Activated CD8-positive, alpha-beta memory T cell treated with anti-CD3 and anti-CD28 coated beads for 1 hour (primary cell): ENCODE measurements at places on chromosomes 3 and 15.

DNA sequence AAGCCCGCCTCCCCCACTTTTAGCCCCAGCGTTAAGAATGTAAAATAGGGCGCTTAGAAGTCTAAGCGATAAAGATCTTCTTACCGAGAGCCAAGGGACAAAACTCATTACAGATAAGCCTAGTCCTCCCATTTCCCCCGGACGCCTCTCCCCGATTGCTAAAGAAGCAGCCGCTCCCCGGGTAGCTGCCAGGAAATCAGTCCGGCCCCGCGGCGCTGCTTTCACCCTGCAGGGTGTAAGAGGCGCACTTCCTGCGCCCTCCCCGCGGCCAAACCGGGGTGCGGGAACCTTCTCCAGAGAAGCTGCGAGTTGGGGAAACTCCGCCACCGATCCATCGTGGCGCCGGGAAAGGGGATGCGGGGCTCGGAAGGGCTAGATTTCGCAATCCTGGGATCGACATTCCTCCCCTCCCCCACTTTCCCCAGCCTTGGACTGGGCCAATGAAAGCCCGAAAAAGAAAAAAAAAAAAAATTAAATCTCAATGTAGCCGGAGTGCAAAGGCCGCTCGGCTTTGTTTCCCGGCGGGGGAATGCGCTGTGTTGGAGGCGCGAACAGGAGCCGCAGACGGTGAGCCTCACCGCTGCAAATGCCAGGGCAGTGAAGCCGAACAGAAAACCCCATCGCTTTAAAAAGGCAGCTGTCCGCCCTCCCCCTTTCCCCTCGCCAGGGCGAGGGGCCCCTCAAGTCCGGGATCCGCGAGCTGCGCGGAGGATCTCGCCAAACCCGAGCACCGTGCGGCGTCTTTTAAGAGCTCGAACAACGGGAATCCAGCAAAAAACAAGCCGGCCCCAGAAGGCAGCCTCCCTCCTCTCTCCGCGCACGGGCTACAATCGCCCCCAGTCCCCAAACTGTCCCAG is 626 bp upstream of the PTPRG start:
- no peak for DNase-seq

- DNase-seq, result no peak
Measured at GRCh38 chr3:101964861-101965260, 115.5 kb downstream of the NFKBIZ start.

DNA sequence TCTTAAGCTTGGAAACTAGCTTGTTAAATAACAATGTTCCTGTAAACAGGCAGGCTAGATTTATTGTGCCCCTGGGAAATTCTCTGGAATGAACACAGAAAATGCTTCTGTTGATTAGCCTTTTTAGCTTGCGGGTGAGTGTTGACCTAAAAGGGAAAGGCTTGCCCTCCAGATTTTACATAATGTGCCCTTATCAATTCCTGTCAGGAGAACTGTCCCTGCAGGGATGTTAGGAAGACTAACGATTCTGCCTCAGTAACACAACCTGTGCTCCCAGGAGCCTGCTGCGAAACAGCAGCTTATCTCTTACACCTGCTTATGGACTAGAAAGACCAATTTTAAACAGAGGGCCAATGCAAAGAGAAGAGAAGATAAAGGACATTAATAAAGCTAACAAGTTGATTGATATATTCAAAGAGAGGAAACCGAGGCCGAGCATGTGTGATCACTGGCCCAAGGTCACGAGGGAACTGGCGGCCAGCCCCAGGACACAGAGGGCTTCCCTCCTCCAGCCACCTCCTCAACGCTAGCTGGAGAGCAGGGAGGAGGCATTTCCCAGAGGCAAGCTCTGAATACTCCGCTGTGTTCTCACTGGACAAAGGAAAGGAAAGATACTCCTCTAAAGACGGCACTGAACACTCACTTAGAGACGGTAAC is 48.4 kb upstream of the TJP1 start:
- DNase-seq, result no peak

GRCh38 chr15:68428431-68428940 is 3.5 kb downstream of the ITGA11 start:
- DNase-seq, result no peak

GRCh38 chr3:95333826-95334225 is 1271.0 kb downstream of the NSUN3 start:
- DNase-seq, result no peak

DNA sequence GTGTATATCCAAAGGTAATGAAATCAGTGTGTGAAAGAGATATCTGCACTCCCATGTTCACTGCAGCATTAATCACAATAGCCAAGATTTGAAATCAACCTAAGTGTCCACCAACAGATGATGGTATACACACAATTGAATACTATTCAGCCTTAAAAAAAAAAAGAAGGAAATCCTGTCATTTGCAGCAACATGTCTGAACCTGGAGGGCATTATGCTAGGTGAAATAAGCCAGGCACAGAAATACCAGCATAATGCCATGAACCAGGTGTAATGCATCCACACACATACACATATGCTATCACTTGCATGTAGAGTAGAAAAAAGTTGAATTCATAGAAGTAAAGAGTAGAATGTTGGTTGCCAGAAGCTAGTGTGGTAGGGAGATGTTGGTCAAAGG is 18.4 kb upstream of the NR1I2 start:
- no peak for DNase-seq

GRCh38 chr3:3084890-3085289 is 25.3 kb downstream of the IL5RA start:
- DNase-seq, result no peak

DNA sequence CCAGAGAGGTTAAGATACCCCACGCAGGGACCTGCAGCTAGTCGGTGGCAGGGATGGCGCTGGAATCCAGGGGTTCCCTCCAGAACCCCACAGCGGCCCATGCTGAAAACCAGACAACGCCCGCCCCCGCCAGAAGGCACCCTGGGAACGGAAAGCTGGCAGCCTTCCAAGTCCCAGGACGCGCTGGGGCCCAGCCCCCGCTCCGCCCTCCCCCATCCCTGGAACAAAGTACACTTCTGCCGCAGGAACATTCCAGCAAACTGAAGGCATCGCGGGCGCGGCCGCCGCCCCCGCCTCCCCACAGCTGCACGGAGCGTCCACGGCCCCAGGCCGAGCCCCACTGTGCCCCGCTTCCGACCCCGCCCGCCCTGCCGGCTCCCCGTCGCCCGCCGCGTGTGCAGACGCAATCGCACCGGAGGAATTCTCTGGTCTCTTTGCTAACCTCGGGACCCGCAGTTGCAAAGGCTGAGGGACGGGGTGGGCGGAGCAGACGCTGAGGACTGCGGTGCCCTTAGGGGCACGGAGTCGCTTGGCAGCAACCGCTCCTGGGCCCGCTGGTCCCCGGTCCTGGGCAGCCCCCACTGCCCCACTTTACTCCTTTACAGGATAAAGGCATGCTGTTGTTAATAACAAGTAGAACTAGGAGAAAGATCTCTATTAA is 44.8 kb upstream of the RNU6-1 start:
- no peak for DNase-seq

DNA sequence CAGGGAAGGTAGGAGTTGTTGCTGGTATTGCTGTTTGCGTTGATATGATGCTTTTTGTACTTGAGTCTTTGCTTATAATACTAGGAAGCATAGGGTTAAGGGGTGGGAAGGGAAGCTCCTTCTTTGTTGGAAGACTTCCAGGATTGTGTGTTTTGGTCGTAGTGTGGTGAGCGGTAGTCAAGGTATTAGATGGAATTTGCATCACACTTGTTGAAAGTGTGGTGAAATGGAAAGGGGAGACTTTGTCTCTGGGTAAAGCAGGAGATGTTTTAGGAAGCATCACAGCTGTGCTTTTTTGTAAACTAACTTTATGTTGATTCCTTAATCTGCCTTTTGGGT is 14.9 kb downstream of the IGSF10 start:
- DNase-seq, result no peak

- DNase-seq, result no peak
Measured at GRCh38 chr3:115074502-115074901, 72.6 kb downstream of the ZBTB20 start.

GRCh38 chr3:186075489-186075888 is 33.4 kb downstream of the ETV5 start:
- DNase-seq, result no peak

GRCh38 chr15:77335298-77335697 is 84.6 kb downstream of the PEAK1 start:
- no peak for DNase-seq

DNA sequence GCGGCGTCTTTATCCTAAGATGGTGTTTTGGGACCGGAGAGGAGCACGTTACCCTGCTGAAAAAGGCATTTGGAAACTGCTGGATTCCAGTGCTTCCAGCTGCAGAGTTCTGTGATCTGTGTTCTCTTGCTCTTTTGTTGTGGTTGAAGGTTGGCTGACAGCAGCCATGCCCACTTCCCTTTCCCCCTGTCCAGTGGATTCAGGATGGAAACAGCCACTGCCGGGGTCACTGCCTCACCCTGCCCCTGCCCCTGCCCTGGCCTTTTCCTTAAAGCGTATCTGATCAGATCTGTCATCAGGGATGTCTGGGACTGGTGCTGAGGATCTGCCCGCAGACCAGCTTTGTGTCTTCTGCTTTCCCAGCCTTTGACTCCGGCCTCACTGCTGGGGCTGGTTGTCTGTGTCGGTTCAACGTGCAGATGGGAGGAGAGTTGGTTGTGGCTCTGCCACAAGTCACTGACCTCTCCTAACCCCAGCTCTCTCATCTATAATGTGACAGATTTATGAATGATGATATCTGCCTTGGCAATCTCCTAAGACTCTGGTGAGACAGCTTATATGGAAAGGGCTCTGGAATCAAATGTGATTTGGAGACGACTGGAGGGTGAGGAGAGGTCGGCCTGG is 219.4 kb upstream of the BHLHE40 start:
- no peak for DNase-seq

DNA sequence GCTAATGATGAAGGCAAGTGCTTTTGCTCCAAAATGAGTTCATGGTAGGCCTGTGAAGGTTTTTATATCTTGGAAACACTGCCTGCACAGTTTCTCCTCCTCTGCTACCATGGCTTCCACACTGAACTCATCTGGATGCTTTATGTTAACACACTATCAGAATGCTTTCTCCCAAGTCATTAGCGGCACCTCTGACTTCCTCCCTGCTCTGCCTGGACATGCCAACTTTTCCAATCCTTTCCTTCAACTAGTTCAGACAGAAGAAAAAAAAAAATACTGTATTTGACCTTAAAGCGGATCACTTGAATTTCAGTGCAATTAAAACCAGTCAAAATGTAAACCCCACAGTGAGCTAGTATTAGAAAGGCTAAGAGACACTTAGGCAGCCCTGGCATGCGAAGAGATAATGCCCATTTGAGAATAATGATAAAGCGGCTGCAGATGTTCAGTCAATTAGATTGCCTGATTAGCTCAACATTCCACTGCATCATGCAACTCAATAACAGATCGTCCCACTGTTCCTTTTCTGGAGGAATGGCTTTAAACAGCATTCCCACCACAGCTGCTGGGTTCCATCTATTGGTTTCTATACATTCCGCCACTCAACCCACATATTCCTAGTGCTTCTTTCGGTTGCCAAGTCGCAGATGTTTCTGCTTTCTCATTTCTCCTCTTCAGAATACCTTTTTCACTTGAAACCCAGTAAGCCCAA is 51.7 kb downstream of the CNTN3 start:
- no peak for DNase-seq

GRCh38 chr3:52415800-52416199 is 29.1 kb downstream of the SEMA3G start:
- no peak for DNase-seq

DNA sequence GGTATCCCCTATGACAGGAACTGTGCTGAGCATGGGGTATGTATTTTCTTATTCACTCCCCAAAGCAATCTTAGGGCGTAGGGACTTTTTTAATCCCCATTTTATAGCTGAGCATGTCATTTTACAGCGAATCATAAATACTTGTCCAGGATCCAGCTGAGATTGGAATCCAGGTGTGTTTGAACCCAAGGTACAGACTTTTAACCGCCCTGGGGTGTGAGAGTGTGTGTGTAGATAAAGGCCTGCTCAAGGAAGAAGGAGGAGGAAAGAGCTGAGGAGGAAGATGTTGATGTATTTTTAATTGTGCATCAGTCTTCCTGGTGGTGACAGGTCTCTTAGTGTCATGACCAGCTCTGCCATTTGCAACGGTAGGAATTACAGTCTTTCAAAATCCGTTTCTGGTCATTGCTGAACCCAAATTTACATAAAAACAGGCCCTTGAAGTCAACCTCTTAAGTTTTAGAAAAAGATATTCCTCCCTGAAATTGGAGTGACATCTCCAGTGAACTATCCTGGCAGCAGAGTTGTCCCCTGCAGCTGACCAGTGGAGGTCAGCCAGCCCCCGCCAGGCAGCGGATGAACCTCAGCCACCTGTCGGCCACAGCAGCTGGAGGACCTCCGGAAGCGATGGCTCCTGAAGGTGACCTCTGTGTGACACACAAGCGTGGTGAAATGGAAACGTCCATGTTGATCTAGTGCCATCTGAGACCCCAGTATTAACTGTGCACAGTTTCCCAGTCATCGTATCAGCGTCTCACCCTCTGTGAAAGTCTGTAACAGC is 92.8 kb upstream of the MITF start:
- DNase-seq, result no peak

- DNase-seq, result no peak
Measured at GRCh38 chr3:115348951-115349745, 202.1 kb upstream of the ZBTB20 start.

- DNase-seq, result no peak
Measured at GRCh38 chr15:89459271-89460038, 36.9 kb downstream of the RHCG start.

DNA sequence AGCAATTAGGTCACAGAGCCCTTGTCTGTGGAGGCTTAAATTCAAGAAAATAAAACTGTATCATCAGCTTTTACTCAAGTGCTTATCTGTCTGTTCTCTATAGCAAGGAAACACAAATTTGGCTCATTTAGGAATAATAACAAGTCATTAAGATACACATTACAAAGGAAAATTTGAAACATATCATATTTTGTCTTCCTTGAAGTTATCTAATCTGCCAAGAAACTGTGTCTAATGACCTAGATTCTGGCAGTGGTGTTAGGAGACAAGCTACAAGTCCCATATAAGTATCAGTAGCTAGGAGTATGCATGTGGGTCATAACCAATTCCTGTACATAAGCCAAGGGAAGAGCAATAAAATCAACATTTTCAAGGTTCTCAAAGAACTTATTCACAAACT is 108.2 kb upstream of the SETMAR start:
- no peak for DNase-seq

DNA sequence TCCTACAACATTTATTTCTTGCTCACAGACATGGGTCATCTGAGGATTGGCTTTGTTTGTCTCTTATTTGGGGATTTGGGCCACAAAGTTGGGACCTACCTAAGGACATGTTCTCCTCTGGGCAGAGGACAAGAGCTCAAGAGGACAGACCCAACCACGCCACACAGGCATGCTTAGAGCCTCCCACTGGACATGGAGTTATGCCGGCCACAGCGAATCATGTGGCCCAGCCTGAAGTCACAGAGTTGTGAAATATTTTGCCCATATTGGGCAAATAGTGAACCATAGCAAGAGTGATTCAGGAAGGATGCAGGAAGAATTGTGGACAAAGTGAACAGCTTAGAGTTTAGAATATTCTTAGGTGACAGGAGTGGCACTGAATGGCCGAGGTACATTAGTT is 9.9 kb downstream of the TRAK1 start:
- DNase-seq, result no peak
